Skin of body (tissue), 3 donors: ENCODE measurements at places on chromosomes 4 and X. TPM values are rescaled to one million over a fixed set of nuclear protein-coding genes. Genes with fewer than 3 reads are reported as not detected.

LIMCH1 gene
- total RNA-seq, result 40.5 TPM

- DNase-seq, result no peak
These were observed 32.5 kb upstream of the MTMR8 start for GRCh38 chrX:64427787-64428186.

SSX4 gene
- total RNA-seq, result not detected

DNA sequence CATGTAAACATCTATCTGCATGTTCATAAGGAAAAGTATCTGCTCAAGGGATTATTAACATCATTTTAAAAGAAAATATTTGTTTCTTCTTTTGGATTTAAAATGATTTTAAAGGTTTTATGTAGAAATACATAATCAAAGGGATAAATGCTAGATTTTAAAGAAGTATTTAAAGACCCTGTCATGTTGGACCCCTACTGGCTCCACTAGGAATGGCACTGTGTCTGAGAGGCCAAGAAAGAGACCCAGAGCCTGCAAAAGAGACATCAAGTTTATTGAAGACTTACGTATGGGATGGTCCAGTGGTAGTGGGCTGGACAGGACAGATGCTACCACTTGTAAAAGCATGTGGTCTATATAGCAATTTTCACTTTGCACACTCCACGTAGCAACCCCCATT, 78.7 kb upstream of the PCDH18 start:
- no peak for DNase-seq

UGT2B11 gene
- not detected for total RNA-seq

- no peak for DNase-seq
These were observed 10.5 kb upstream of the MAMLD1 start for GRCh38 chrX:150352581-150352980.

DNA sequence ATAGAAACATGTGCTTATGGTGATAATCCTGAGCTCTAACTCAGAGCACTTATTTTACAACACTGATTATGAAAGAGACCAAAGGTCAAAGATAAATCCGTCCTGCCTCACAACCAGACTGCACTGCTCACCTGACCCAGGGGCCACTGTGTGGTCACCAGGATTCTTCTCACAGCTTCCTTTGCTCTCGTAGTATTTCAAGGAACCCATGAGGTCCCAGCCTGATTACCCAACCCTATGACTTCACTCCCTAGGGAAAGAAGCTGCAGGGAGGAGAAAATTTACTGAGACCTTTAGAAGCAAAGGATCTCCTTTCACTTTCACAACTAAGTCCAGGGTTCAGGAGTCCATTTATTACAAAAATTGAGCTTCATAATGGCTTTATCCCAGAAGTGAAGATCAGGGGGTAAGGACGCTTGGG, 9.6 kb downstream of the SLC25A5 start:
- no peak for DNase-seq

GRCh38 chr4:52269761-52270160, 218.7 kb downstream of the SPATA18 start:
- no peak for DNase-seq

- DNase-seq, result no peak
These were observed 667.3 kb downstream of the GALNTL6 start for GRCh38 chr4:172480471-172480870.

- DNase-seq, result no peak
These were observed 124.0 kb upstream of the UNC5C start for GRCh38 chr4:95672811-95673210.

GRCh38 chr4:109967798-109968520, 55.3 kb downstream of the EGF start:
- no peak for DNase-seq

HSFX2 gene
- not detected for total RNA-seq

DCAF12L1 gene
- total RNA-seq, result 0.89 TPM

CACNA1F gene
- 0.10 TPM for total RNA-seq

GRCh38 chr4:153468587-153468986, 2.4 kb downstream of the TMEM131L start:
- DNase-seq, result no peak

IDUA gene
- total RNA-seq, result 6.9 TPM

PDS5A gene
- total RNA-seq, result 71.5 TPM

DNA sequence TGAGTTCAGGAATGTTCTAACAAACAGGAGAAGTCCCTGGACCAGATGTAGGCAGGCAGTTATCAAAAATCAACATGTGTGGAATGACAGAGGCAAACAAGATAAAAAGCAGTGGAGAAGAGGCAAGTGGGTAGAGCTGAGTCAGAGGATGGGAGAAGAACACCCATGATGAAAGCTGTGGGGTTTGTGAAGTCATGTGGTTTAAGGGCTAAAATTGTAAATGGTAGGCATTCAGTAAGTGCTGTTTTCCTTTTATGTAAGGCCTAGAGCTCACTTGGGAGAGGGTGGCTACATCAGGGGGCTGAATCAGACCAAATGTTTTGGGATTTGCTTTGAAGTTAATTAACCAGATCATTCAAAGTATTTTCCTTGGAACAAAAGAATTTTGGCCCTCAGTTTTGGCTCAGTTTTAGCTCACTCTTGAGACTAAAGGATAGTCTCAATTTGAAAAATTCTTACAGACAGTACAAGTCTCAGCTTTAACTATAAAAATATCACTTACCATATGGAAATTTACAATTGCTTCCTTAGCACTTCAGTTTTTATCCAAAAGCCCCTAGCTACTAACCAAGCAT, 114.5 kb upstream of the PCDH7 start:
- DNase-seq, result no peak

DNA sequence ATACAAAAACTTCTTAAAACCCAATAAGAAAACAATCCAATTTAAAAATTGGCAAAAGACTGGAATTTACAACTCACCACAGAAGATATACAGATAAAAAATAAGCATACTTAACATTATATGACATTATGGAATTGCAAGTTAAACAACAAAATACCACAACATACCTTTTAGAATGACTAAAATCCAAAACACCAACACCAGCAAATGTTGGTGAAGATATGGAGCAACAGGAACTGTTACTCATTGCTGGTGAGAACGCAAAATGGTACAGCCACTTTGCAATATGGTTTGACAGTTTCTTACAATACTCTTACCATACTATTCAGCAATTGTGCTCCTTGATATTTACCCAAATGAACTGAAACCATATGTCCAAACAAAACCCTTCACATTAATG, 112.4 kb downstream of the ADGRL3 start:
- no peak for DNase-seq

DNA sequence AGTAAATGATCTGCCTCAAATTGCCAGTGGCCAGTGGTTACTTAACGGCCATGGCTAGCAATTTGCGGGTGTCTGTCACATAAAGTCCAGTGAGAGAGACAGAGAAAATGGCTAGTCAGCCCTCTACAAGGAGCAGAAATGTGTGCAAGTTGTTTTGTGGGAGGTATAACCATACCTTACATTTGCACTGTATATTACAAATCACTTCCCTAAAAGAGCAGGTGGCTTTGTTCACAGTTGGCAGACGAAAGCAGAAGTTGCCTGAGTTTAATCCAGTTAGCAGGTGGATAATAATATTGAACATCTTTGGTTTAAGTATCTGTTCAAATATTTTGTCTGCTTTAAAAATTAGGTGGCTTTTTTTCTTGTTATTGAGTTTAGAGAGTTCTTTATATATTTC, 15.6 kb downstream of the SRPX start:
- DNase-seq, result no peak

- DNase-seq, result peak; percentile 1
These were observed 787 bp upstream of the TMSB15A start for GRCh38 chrX:102517326-102517725.

GRCh38 chrX:138748480-138748879, 37.0 kb upstream of the FGF13 start:
- DNase-seq, result no peak

- DNase-seq, result no peak
These were observed 153.7 kb downstream of the PPP4R3C start for GRCh38 chrX:27309406-27309805.

DNA sequence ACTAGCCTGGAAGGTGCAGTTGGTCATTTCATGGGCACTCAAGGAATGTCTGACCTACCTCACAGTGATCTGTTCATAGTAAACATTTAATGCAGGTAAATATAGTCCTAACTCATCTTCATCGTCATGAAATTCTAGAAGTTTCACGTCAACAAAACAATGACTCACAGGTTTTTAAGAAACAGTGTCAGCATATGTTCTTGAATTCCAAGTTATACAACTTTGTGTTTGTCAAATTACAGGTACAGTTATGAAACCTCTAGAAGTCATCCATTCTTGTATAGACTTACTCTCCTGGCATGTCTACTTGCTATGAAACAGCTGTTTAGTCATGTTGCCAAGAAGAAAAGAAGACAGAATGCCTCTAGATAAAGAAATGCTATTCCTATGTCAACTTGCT, 46.6 kb downstream of the AFM start:
- no peak for DNase-seq

NEUROG2 gene
- total RNA-seq, result not detected

DNA sequence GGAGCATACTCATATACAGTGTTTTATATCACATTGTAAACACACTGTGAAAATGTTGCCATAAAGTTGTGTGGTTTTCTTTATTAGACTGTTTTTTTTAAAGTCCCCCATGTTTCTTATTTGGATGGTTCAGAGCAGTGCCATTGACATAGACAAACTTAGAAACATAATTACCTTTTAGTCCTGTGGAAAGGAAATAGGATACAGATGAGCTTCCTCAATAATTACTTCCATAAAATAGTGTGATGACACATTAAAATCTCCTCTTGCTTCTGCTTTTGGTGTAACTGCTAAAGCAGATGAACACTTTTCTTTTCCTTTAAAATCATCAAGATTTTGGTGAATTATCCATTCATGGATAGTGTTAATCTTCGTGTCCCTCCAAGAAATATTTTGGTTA, 52.9 kb upstream of the LIMCH1 start:
- DNase-seq, result no peak

DNA sequence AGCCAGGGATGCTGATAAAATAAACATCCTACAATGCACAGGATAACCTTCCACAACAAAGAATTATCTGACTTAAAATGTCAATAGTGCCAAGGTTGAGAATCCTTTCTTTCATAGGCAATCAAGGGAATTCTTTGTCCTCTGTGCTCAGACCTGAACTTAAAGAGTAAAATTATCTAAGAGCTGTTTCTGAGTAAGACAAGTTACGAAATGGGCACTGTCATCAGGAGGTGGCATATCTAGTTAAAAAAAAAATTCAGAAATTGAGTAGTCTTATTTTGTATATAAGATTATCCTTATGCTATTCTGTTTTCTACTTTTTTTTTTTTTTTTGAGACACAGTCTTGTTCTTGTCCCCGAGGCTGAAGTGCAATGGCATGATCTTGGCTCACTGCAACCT, 3.3 kb upstream of the RAB33B start:
- no peak for DNase-seq

GRCh38 chr4:98509721-98510120, 148.7 kb downstream of the TSPAN5 start:
- DNase-seq, result no peak

HEPH gene
- 20.9 TPM for total RNA-seq

COQ2 gene
- 10.6 TPM for total RNA-seq

DNA sequence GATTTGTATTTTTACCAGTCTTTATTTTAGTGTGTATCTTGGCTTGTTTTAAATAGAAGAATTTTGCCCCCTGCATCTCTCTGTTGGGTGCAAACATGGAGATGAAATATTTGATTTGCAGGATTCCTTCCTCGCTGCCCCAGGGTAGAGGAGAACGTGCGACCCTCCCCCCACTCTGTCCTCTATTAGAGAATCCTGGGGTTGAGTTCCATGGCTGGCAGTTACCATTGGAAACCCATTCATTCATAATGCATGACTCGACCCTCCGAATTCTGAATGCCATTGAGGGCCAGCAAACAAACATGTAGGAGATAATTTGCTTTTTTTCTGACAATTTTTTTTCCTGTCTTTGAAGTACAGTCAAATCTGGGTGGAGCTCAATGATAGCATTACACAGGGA, 53.7 kb downstream of the TRIM2 start:
- no peak for DNase-seq

GRCh38 chr4:73127839-73128453, 58.4 kb upstream of the COX18 start:
- DNase-seq, result no peak

DNA sequence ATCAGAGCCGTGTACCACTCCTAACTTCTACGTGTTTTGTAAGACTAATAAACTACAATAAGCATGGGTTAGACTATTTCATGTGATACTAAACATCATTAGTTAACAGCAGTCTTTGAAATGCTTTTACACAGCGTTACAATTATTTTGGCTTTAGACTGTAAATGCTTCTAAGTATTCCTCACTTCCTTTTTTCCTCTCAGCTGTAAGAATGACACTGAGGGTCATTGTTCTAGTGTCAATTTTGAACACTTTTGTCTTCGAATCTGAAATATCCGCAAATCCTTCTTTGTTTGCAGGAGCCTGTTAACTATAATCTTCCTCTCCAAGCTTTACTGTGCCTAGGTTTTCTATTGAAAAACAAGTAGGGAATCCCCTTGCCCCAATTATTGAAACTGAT, 1.5 kb downstream of the ABCE1 start:
- no peak for DNase-seq

CXCR3 gene
- total RNA-seq, result 0.30 TPM
